ENCODE measurements at places on chromosomes 2 and 18.
A peak's percentile ranks its signal among the peaks of the same experiment; 100 is the strongest.

- DNase-seq = no peak
These were observed 487.2 kb upstream of the HS6ST1 start for GRCh38 chr2:128805918-128806317.

DNA sequence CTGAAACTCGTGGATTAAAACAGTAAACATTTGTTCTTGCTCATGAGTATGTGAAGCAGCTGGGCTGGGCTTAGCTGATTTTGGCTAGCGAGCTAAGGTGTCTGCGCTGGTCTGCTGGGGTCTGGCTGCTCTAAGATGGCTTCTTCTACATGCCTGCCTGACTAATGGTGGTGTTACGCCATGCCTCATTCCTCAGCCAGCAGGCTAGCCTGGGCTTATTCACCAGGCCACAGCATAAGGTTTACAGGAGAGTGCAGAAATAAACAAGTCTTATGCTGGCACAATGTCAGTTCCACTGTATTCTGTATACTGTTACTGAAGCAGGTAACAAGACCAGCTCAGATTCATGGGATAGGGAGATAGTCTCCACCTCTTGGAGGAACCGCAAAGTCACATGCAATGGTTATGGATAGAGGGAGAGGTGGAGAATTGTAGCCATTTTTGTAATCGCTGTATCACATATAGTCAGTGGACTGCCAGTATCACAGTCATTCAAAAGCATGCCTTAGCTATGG lies 80.0 kb downstream of the RHBDD1 start:
- no peak for DNase-seq

DNA sequence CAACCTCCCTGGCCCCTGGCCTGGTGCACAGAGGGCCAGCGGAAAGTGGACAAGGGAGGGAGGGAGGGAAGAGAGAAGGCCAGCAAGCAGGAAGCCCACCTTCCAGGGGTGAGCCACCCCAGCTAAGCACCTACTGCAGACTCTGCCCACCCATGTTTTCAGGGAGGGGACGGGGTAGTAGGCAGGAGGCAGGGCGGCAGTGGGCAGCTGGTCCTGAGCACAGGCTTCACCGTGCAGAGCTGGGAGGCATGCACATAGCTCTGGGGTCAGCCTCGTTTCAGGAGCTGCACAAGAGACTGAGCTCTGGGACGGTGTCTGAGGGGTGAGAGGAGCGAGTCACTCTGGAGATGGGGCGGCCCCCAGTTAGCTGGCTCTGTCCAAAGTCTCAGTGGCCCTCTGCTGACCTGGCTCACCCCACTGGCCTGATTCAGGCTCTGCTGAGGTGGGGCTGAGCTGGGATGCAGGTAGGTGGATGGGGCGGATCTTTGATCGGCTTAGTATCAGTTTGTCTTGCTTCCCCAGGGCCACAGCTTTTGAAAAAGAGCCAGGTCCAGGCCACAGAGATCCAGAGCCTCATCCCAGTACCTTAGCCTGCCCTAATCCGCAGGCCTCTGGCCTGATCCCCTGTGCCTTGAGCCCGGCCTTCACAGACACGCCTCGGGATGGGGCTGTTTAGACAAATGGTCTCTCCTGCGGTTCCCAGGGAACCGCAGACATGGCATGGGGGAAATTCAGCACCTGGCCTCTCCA lies 3.7 kb downstream of the NMUR1 start:
- DNase-seq = no peak

DNA sequence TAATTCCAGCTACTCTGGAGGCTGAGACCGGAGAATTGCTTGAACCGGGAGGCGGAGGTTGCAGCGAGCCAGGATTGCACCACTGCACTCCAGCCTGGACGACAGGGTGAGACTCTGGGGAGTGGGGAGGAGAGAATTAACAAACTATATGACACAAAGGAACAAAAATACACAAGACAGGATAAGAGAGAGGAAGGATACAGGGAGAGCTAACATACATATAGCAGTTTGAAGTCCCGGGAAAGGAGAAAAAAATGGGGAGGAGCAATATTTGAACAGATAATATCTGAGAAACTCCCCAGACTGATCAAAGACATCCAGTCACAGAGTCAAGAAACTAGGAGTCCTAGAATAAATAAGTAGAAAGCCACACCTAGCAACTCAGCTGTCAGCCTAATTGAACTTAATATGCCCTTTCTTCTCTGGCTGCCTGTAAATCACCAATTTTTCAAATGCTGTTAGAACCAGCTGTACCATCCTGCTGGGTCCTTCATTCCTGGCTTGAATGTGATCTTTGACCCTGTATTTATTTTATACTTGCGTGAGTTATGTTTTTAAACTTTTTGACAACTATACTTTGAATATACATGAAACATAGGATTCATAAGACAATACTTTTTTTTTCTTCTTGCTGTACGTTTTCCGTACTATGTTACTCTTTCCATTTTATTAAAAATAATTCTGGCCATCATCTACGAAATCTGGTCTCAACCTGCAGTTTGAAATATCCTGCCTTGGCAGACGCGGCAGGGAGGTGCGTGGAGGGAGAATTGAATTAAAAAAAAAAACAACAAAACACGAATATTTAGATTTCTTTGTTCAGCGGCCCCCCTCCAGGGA lies 876 bp upstream of the CYP27A1 start:
- DNase-seq = no peak

DNA sequence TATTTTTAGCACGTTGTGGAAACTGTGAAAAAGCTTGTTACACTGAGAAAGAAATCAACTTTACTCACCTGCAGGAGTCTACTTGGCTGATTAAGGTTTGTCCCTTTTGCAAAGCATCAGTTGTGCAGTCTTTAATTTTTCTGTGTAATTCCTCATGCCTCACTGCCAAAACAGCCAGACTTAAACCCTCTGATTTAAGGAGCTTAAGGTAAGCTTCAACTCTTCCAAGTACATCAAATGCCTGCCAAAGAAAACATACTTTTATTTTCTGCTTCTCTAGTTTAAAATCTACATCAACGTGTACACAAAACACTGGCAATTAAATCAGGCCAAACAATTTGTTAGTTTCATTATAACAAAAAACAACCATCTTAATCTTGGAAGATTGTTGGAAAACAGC lies 98.0 kb upstream of the TTN start:
- DNase-seq = no peak

DNA sequence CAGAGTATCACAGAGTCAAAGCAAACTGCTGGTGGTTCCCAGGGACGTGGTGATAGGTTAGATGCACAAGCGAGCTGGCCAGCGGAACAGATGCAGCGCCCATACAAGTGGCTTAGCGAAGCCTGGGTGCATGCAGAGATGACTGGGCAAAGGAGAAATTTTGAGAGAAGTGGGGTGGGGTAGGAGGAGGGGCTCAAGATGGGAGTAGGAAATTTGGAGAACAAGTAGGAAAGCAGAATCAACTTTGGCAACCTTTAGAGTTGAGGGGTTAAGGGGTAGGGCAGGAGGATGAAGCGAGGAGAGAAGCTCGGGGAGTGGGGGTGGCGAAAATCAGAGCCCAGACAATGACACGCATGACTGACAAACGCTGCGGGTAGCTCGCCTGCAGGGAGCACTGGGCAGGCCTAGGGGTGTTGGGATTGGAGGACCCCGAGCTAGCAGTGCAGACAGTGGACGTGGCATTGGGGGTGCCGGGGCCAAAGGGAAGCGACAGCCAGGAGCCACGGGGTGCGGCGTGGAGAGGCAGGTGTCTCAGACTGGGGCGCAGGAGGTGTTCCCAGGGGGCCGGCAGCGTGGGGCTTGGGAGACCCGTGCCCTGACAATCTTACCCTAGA lies 431 bp downstream of the FAM98A start:
- peak; percentile 51 for DNase-seq

DNA sequence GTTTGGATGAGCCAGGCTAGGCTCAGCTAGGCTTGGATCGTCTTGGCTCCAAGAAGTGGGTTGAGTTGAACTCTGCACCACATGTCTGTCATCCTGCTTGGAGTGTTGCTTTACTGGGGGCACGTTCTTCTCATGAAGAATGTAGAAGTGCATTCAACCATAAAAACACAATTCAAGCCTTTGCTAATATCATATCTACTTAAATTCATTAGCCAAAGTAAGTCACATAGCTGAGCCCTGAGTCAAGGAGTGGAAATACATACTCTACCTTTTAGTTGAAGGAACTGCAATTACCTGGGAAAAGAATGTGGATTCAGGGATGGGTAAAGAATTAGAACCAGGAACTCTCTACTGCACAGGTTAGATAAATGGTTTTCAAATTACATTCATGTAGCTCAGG lies 360.4 kb upstream of the KCNH7 start:
- no peak for DNase-seq

DNA sequence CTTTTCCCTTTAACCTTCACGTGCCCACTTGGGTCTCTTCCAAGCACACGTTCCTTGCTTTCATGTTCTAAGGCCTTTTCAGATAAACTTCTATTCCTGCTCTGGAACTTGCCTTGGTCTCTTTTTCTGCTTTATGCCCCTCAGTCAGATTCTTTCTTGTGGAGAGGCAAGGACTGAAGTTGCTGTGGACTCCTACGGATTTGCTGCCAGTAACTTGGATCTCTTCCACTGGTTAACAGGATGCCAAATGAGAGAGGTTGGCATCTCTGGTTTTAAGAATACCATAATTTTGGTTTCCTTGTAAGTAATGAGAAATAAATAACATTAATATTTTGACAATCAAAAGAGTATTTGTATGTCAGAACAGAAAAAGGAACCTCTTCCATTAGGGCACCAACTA lies 33.0 kb downstream of the COMMD1 start:
- no peak for DNase-seq

DNA sequence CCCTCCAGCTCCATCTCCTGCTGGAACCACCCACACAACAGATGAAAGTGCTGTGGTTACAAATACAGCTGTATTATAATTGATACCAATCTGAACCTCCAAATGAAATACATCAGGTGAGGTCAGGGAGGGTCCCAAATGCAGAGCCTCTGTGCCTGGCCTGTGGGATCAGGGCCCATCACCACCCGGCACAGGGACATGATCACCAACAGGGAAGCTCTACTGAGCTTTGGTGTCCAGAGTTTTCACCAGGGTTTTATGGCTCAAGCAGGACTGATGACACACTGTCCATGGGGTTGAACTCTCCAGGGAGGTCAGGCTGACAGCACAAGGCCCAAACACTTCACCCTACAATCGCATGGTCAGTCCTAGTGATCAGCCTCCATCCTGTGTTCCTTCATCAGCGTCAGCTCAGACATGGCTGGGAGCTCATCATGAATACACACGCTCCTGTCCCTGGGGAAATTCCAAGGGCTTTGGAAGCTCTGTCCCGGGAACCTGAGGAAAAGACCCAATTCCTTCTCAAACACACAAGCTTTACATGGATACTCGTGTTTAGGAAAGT lies 3.9 kb upstream of the PXDN start:
- DNase-seq = no peak

DNA sequence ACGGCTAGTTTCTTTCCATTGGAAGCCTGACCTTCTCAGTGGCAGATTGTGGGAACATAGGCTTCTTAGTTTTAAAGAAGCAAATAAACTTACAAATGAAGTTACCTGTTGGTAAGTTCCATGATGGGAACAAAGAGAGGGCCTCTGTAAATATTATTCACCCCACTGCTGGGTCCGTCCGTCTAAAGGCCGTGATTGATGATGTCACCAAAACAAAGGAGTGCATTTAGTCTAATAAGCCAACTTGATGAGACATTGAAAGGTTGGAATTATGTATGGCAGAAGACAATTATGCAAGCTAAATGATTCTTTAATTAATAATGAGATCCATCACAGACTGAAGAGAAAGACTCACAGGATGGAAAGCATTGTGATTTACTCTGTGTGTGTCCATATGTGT lies 1091.9 kb upstream of the FANCL start:
- no peak for DNase-seq

DNA sequence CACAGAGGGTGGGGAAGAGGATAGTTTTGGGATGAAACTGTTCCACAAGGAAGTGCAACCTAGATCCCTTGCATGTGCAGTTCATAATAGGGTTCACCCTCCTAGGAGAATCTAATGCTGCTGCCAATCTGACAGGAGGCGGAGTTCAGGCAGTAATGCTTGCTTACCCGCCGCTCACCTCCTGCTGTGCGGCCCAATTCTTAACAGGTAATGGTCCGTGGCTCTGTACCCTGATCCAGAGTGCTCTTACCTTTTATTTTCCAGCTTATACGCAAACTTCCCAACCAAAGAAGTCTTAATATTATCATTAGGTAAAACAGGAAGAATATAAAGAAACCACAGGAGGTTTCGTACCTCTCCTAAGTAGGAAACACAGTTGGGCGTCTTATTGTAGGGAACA lies 82.7 kb upstream of the CD302 start:
- no peak for DNase-seq

DNA sequence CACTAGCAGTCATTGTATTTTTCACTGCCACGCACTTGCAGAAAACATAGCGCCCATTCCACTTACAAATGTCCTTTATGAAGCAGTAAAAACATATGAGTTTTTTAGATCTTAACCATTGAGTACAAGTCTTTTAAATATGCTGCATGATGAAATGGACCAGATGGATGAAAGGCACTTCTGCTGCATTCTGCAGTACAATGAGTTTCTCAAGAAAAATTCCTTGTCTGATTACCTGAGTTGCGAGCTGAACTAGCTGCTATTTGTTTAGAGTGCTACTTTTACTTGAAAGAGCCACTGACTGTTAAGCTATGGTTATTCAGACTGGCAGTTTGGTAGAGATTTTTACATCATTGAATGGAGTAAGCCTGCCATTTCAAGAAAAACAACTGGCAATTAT lies 825.5 kb upstream of the ACVR2A start:
- no peak for DNase-seq

DNA sequence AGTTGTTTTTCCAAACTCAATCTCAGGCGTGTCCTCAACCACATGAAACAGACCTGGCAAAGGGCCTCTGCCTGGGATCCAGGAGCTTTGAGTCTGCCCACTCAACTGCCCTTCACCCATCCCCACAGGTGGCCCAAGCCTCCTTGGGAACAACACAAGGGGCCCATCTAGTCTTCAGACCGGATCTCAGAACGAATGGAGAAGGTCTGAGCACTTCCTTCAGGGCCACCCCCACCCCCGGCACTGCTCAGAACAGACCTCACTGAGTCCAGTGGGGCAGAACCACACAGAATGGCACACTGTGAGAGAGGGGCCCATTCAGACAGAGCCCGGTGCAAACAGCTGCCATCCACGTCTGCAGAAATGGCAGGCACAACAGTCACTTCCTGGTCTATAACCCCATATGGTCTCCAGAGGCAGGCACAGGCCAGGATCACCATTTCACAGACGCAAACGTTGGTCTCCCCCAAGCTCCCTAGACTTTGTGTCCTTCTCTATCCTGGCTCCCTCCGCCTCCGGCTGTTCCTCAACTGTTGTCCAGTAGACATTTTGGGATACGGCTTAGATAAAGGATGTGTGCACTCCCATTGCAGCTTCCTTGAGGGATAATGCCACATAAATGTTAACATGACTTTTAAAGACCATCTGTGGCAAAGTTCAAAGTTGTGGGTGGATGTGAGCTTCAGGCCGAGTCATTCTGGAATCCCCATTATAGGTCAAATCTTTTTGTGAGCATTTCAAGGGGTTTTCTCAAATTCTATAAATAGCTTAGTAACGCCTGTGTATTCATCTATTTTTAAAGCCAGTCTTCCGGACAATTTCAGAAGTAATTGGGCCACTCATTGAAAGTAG lies 149.7 kb downstream of the SMAD7 start:
- DNase-seq = no peak

GRCh38 chr2:120638450-120638849 lies 97.2 kb upstream of the GLI2 start:
- no peak for DNase-seq
